ENCODE measurements at places on chromosomes 5 and 9.
A peak's percentile ranks its signal among the peaks of the same experiment; 100 is the strongest.

DNA sequence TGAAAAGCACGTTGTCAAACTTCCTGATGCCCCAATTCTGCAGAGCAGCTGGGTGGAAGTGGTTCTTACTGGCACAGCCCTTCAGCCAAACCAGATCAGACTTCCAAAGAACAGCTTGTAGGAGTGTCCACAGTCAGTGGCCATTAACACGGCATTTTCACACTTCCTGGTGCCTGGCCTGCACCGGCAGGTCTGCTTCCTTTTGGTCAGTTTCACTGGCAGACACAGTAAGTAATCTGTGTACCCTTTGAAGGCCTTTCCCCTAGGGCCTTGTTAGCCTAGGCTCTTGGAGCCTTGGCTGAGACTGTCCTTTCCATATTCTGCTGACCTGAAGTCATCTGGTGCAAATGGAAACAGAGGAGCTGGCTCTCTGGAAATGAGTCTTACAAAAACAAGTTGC lies 297.5 kb upstream of the TNC start:
- DNase-seq: no peak

DNA sequence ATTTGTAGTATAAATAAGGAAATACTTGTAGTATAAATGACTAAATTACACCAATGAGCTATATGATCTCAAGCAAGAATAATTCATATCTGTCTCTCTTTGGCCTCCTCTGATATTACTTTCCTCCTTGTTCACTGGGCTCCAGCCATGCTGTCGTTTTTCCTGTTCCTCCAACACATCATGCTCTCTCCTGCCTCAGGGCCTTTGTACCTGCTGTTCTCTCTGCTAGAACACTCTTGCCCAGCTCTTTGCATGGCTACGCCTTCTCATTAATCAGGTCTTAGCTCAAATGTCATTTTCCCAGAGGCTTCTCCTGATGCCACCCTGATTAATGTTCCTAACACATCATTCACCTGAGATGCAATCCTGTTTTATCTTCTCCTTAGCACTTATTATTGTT lies 2.5 kb upstream of the ZNF346 start:
- no peak for DNase-seq

DNA sequence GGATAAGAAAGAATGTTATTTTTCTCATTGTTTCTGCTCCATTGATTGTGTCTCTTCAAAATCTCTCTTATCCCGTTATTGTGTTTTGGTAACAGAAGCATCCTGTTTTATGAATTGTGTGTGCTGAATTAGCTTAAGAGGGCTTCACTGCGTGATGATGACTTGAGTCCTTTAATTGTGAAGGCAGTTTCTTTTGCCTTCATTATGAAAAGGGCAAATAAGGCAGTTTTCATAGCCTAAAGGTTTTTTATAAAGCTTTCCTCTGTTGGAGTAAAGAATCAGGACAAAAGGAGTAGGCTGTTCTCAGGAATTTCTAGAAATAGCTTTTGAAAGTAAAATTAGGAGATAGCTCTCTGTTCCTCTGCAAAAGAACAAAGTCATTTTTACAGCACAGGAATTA lies 169.8 kb downstream of the FOCAD start:
- no peak for DNase-seq

DNA sequence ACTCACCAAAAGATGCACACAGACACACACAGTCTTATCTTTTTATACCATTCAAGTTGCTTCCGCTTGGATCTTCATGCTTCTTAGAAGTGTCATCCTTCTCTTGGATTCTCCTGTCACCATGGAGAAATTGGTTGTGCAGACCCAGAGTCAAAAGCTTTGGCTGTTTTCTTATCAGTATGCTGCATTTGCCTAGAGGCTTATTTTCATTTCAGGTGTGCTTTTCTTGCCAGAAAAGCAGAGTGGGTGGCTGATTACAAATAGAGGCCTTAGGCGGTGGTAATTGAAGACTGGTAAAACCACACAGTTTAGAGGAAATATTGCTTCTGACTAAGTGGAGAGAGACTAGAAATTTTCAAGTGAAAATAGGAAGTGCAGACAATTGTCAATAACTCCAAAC lies 70.2 kb upstream of the TLE4 start:
- no peak for DNase-seq

GRCh38 chr5:173671121-173671949 lies 54.9 kb upstream of the BOD1 start:
- no peak for DNase-seq

- no peak for DNase-seq
These were observed 70.0 kb upstream of the SSBP2 start for GRCh38 chr5:81820863-81821262.

DNA sequence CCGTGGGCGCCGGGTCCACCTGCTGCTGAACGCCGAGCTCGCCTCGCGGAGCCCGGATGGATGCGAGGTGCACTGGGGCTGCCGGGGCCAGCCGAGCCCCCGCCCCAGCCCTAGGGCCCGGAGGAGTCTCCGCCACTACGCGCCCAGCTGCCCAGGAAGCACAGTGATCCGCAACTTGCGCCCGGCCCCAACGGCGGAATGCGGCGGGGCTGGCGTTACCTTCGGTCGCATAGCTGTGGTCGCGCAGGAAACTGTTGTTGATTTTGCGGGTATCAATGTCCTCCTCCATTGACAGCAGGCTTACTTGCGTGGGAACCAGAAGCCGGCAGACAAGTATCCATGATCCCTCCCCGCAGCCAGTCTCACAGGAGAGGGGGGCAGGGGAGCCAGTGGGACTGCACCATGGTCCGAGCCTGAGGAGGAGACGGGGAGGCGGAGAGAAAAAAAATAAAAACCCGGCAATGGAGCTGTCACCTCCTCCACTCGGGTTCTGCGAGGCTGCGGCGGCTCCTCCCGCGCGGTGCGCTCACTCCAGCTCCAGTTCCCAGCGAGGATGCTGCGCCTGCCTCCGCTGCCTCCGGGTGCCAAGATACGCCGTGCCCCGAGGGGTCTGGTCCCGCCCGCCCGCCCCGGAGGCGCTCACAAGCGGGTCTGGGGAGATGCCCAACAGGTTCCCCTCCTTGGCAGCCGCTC lies 628 bp downstream of the PPP2R2B start:
- DNase-seq: no peak

- no peak for DNase-seq
These were observed 265.6 kb downstream of the NSG2 start for GRCh38 chr5:174311121-174311520.

- DNase-seq: no peak
These were observed 64.5 kb downstream of the SLF1 start for GRCh38 chr5:94682814-94683520.

GRCh38 chr5:102153003-102153759 lies 142.9 kb downstream of the SLCO4C1 start:
- peak; percentile 36 for DNase-seq

DNA sequence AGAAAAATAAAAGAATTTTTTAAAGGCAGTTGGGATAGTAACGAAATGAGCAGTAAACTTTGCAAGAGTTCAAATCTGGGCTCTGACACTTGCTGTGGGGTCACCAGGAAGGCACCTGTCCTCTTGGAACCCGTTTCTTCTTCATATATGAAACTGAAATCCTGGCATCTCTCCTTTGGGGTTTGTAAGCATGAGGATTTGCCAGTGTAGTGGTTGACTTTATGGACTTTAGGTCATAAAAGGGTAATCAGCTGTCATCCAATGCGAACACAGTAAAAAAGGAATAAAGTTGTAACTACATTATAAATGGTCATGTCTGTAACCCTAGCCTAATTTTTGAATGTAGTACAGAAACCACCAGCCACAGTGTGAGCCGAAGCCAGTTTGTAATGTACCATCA lies 1.3 kb downstream of the RAB14 start:
- DNase-seq: no peak

DNA sequence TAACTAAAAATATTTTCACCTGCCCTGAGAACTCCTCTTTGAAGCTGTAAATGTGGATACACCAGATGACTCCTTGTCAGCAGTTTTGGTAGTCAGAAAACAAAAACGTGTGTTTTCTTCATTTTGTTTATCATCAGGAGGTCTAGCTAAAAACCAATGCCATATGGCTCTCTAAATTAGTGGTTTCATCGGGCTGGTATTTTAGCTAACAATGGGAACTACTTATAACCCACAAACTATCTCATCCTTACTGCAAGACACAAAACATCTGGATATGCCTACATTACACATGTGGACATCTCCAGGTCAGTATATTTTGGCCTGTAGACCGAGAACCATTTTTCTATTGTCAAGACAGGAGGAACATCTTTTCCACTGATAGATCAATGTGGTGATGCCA lies 56.2 kb downstream of the GAS1 start:
- no peak for DNase-seq

DNA sequence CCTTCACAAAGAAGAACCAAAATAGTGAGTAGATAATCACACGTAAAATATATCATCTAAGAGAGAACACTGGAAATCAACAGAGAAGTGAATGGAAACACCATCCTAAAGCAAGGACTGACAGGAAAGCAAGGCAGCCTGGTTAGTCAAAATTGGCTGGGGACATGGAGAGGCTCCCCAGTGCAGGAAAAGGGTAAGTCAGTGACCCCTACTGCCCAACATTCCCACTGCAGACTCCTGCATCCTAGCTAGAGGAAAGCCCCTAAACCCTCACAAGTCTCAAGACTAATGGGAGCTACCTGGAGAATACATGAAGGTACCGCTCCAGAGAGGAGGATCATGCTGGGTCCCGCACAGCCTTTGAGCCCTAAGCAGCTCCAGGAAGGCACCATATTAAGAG lies 60.1 kb downstream of the ZDHHC21 start:
- no peak for DNase-seq

GRCh38 chr9:131274674-131275331 lies 1.5 kb downstream of the FAM78A start:
- DNase-seq: no peak

- DNase-seq: peak; percentile 48
These were observed at the start of gene ECSCR for GRCh38 chr5:139462586-139463276. ECSCR (minus strand) TSS chr5:139462743; CDS start chr5:139462670, 73 bp downstream.

- no peak for DNase-seq
These were observed 34.5 kb upstream of the BASP1 start for GRCh38 chr5:17182981-17183380.

GRCh38 chr5:142296914-142297417 lies 27.9 kb downstream of the SPRY4 start:
- peak; percentile 86 for DNase-seq

DNA sequence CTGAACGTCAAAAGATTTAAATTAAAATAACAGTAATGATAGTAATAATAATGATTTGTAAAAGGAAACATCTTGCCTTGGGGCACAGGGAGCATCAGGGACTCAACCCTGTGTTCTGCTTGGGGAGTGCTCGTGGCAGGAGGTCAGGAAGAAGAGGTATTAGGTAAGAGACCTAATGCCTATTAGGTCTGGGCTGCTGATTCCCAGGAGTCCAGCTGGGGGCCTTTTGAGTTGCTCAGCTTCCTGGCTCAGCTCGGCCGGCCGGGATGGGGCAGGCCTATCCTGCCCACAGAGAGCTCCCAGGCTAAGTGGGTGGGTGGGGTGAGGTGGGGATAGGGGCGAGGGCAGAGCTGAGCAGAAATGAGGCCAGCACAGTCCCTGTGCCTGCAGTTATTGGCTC lies 17.5 kb downstream of the LMX1B start:
- DNase-seq: no peak

DNA sequence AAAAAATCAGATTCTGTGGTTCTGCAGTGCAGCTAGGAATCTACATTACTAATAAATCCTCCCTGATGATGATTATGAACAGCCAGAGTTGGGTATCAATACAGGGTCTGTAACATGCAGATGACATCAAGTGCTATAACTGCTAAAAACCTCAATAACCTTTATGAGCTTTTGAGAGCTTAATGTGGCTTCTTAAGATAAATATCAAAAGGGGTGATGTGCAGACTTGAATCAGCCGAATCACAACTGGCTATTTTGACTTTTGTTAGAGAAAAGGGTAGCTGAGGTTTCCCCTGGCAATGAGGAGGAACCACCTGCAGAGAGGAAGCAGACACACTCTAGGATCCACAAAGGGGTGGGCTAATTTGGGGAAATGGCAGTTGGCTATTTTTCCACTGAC lies 30.2 kb downstream of the CAPSL start:
- DNase-seq: no peak

- DNase-seq: peak; percentile 61
These were observed 5.1 kb upstream of the POU5F2 start for GRCh38 chr5:93746406-93747056.

DNA sequence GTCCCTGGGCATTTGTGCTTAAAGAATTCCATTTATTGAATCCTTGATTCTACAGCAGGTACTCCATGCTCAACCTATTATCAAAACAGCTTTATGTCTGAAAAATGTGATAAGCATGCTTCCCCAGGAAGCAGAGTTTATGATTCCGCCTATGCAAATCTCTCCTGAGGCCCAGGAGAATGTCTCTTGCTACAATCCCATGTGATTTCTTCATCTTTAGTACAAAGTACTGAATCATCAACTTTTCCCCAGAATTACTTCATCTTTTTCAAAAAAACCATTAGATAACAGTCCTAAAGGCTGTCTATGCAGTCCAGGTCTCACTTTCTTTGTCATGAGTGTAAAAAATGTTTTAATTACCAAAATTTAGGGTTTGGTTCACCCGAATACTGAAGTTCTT lies 130.2 kb upstream of the ADAMTSL1 start:
- DNase-seq: no peak

- no peak for DNase-seq
These were observed 35.4 kb downstream of the OTULIN start for GRCh38 chr5:14699807-14700400.

DNA sequence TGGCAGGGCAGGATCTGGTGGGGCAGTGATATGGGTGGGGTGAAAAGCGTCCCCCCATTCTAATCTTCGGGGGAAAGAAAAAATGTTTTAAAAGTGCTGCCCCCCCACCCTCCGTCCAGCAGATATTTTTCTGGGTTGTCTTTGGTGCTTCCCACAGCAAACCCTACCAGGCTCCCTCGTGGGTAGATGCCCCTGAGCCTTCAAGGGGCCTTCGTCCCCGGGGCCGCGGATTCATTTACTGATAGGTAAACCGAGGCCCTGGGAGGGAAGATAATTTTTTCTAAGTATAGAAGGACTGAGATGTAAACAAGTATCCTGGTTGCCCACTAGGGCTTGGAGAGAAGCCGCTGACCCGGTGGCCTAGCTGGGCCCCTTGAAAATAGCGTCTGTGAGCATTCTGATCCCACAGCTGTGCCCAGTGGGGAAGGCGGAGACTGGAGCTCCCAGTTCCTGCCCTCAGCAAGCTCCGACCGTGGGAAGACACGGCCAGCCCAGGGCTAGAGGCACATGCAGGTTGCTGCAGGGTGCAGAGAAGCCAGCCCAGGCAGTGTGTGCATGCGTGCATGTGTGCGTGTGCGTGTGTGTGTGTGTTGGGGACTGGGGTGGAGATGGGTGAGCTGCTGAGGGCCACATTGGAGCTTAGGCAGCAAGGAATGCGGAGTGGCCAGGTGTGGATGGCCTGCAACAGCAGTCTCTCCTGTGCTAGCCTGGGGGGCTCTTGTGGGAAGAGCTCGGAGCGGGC lies 6.0 kb upstream of the RXRA start:
- DNase-seq: no peak

- DNase-seq: peak; percentile 49
These were observed 37.8 kb upstream of the KIF2A start for GRCh38 chr5:62268234-62268633.

GRCh38 chr5:160470437-160471361 lies 49.0 kb downstream of the PTTG1 start:
- no peak for DNase-seq

Measured in HT1080 (cell line).